Eye (tissue), 1 donor: ENCODE measurements at places on chromosomes 11 and 22.

GRCh38 chr22:20978419-20978818, 3.7 kb upstream of the LZTR1 start:
- DNase-seq, result no peak

GRCh38 chr22:25069426-25069757, 116.9 kb downstream of the KIAA1671 start:
- no peak for DNase-seq

- no peak for DNase-seq
These were observed 939.0 kb downstream of the BRD1 start for GRCh38 chr22:48888466-48889208.

DNA sequence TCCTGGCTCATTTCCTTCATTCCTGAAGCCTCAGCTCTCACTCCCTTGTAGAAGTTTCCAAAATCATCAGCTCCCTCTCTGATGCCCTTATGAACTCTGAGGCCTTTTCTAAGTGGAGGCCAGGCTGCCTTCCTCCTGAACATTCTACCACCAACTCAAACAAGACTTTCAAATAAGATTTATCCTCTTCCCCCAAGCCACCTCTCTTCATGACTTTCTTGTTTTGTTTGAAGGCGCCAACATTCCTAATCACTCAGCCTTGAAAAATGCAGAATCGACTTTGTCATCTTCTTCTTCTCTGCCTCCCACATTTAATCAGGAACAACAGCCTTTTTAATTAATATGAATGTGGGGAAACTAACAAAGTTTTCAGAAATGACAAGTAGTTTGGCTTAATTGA, 927.9 kb downstream of the OPCML start:
- DNase-seq, result peak; percentile 38

GRCh38 chr11:69691463-69691862, 12.4 kb downstream of the FGF19 start:
- no peak for DNase-seq

DNA sequence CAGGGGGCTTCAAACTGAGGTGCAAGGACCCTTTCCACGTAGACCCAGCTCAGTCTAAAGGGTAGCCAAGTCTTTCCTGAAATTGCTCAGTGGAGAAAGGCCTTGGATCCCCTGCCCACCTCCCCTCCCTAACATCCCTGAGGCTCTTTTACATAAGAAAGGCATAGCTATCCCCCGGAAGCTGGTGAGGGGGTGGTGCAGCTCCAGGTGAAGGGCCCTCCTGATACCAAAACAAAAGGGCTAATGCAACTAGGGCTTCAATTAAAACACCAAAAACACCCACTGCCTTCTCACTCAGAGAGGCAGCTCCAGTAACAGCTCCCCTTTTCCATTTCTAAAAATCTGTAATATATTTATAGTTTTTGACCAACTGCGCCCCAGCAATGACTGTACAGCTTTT, 5.8 kb downstream of the SHANK2 start:
- no peak for DNase-seq

DNA sequence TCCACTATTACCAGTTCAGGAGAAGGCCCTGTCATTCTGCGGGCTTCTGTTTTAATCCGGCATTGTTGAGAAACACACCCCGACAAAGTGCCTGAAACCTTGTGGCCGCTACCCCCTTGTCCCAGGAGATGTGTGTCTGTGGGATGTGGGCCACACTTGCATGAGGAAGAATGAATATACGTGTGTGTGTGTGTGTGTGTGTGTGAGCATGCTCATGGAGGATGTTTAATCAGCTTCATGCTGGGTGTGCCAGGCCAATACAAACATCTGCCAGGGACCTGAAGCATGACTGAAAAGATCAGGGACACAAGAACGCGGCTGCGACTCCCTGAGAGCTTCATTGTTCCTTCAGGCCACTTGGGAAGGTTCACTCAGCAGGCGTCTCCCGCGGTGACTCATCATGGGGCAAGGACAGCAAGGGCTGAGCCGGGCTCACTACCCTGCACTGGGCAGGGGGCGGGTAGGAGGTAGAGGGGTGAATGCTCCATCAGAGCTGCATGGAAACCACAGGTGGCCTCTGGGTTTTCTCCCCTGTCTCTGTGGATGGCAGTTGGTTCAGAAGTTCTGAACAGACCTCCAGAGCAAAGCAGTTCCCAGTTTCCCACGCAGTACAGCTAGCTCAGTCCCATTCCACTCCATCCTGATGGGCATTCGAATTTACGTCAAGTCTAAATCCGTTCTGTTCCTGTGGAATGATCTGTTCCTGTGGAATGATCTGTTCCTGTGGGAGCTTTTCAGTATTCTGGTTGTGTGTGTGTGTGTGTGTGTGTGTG, 7.0 kb upstream of the MALAT1 start:
- peak; percentile 92 for DNase-seq

DNA sequence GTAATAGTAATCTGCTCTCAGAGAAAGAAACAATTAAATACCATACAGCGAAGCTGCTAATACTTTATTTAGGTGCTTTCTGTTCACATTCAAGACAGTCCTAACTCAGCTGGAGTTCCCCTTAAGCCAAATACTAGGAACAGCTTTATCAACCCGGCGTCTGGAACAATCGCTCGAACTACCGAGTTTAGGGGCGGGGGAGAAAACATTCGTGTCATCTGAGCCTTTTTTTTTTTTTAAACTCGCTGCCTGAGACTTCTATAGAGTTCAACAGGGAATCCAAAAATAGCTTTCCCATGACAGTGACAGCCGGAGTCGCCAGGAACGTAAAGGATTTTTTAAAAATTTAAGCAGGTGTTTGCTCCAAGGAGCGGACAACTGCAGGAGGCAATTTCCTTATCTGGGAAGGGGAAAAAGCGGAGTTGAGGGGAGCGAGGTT, 852 bp downstream of the TRAF6 start:
- DNase-seq, result peak; percentile 67

DNA sequence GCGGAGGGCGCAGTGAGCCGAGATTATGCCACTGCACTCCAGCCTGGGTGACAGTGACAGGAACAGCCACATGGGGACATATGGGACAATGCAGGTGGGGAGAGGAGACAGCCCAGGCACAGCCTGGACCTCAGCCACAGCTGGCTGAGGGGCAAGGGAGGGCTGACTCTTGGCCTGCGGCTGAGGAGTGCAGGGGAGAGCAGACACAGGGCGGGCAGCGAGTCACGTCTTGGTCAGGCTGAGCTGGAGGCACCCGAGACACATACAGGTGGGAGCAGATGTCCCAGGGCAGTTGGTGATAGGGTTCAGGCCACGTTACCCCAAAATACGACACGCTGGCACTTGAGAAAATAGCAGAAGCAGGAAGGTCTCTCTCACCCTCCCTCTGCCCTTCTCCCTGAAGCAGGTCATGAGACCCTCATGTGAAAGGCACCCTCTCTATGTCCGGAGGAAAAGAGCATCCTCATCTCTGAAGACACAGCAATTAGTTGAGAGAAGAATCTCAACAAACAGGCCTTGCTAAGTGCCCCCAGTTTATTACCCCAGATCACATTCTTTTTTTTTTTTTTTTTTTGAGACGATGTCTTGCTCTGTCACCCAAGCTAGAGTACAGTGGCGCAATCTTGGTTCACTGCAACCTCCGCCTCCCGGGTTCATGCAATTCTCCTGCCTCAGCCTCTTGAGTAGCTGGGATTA, 10.5 kb downstream of the KIAA0930 start:
- no peak for DNase-seq

DNA sequence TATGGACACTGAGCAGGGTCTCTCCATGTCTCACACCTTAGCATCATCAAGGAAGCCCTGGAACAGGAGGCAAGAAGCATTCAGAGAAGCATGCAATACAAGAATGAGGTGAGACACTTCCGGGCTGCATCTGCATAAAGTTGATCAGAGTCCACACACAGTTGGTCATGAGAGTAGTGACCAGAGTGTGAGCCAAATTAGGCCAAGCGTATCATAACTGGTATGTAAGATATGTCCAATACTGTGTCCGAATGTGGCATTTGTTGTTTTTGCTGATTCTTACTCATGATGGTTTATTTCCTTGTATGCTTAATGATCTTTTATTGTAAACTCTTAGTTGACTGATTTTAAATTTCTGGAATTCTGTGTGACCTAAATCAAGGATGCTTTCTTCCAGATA, 315.7 kb downstream of the INSC start:
- DNase-seq, result no peak

DNA sequence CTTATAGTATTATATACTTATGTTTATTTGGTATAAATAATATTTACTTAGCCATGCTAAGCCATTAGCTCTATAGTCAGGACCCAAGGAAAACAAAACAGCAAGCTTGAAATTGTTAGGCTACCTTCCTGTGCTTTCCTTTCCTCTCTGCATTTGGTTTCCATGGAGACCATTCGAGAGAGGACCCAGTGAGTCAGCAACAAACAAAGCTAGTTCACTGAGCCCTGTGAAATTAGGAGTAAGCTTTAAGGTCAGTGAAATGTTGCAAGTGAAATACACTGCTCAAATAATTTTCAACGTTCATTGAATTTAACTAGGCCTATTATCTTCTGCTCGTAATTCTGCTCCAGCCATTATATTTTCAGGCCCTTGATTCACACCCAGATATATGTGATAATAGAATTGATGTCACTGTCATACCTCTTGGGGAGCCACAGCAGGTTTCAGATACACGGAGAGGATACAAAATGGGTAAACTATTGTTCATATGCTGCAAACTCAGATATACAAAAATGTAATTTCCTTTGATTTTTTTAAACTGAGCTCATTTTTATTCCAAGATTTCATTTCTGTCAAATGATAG, 9.1 kb upstream of the OR10D3 start:
- DNase-seq, result peak; percentile 76

DNA sequence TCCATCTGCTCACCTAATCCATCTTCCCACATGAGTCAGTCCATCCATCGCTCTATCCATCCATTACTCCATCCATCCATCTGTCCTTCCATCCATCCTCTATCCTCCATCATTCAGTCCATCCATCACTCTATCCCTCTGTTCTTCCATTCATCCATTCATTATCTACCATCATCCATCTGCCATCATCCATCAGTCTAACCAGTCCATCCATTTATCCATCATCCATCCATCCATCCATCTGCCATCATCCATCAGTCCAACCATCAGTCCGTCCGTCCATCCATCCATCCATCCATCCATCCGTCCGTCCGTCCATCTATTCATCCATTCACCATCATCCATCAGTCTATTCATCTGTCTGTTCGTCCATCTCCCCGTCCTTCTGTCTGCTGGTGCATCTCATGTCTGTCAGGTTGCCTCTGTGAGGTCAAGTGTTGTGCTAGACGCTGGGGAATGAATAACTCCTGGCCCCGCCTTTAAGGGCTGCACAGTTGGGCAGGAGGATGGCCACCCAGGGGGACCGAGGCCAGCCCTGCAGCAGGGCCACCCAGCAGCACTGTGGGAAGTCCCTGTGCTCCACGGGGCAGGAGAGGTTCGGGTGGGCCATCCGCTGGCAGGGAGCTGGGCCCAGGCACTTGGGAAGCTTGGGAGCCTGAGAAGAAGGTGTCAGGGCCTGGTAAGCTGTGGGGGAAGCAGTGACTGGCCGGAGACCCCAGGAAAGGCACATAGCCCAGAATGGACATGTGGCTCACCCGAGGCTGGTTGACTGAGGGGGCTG, 137.1 kb downstream of the CTTN start:
- no peak for DNase-seq

DNA sequence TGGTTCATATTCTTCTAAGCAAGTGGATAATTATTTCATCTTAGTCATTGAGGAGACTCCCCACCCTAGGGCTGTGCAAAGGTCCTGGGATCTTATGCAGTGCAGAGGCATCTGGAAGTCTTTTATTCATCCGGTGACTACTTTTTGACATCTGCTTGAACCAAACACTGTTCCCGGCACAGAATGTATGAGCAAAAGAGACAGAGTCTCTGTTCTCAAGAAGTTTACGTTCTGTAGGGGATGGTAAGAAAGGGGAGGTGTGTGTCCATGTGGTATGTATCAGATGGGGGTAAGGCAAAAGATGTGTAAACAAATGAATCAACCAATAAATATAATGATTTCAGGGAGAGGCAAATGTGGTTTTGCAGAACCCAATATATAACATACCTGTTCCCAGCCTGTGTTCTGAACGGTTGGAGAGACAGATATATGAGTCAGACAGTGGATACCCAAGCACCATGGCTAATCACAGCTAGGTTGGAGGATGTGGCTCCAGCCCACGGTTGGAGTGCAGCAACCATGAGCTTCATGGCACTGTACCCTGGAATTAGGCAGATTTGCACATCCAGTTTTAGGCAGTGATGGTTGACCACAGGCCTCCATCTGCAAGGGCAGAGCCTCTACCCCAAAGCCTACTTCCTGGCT, 75.1 kb upstream of the CADM1 start:
- no peak for DNase-seq

- DNase-seq, result no peak
These were observed 12.7 kb upstream of the CNTF start for GRCh38 chr11:58609723-58610122.

DNA sequence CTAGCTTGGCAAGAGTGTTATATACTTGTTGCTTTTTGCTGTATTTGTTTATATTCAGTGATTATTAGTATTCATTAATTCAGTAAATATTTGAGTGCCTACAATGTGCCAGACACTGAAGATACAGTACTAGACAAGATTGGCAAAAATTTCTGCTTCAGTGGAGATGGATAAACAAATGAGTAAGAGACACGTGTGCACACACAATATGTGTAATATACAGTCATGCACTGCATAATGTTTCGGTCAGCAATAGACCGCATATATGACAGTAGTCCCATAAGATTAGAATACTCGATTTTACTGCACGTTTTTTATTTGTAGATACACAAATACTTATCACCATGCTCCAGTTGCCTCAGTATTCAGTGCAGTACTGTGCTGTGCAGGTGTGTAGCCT, 104.9 kb upstream of the GAL start:
- no peak for DNase-seq

GRCh38 chr11:75248924-75249256, 8.3 kb downstream of the TPBGL start:
- DNase-seq, result no peak
